ENCODE measurements at places on chromosomes 1 and 21. TPM values are rescaled to one million over a fixed set of nuclear protein-coding genes. Genes with fewer than 3 reads are reported as not detected.

- H3K4me1 ChIP-seq = peaks cover 88% of the 10 kb centered on the region
- H3K27me3 ChIP-seq = no peaks in the 10 kb centered on the region
These were observed 78.0 kb downstream of the SSBP3 start for GRCh38 chr1:54328066-54328636.

DNA sequence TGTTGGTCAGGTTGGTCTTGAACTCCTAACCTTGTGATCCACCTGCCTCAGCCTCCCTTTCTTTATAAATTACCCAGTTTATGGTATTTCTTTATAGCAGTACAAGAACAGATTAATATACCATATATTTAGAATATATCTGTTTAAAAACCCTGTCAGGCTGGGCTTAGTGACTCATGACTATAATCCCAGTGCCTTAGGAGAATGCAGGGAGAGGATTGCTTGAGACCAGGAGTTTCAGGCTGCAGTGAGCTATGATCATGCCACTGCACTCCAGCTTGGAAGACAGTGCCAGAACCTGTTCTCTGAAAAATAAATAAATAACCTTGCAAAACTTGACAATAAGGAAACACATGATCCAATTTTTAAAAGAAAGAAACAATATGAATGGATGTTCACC, 43.9 kb downstream of the ZNF684 start:
- H3K27ac ChIP-seq = no peak overlapping the region
- peaks cover 3% of the 10 kb centered on the region for H3K27me3 ChIP-seq
- no peak overlapping the region for H3K4me3 ChIP-seq
- no peaks in the 10 kb centered on the region for H3K36me3 ChIP-seq
- peaks cover 2% of the 10 kb centered on the region for H3K4me1 ChIP-seq

HSF2BP gene
- 5.1 TPM for total RNA-seq

GRCh38 chr1:6440198-6441126, 15.9 kb downstream of the ESPN start:
- H3K27me3 ChIP-seq = peaks cover 43% of the 10 kb centered on the region
- DNase-seq = no peak
- no peaks in the 10 kb centered on the region for H3K36me3 ChIP-seq

- H3K27ac ChIP-seq = peak overlapping the region; percentile 97
- peaks cover 93% of the 10 kb centered on the region for H3K4me1 ChIP-seq
These were observed 25.7 kb upstream of the C1orf105 start for GRCh38 chr1:172394811-172395210.

DNA sequence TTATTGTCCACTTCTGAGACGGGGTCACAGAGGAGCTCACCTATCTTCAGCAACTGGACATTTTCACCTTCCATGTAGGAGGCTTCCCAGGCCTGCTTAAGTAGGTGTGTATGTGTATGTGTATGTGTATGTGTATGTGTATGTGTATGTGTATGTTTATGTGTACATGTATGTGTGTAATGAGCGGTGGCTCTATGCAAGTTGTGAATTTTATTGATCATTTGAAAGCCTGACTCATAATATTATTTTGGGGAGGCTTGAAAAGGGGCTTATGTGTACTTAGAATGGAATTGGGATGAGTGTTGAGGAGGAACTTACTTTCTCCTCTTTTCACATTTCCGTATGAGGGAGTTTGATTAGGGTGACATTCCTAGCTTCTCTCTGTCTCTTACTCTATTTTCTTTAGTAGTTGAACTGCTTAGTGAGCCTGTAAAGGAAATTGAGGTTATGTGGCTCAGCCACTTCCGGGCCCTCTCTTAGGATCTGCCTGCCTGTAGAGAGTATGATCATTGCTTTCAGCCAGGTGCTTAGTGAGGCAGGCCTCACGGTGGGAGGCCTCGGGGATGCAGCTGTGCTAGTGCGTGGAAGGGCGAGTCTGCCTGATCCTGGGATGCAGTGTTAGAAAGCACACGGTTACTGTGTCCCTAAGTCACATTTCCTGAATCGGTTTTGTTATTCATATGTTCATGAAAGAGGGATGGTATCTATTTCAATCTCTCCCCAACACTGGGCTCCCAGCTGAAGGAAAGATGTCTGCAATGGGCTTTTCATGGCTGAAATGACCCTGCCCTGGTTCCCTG, 61.0 kb downstream of the IER5 start:
- H3K27me3 ChIP-seq = no peaks in the 10 kb centered on the region

- H3K27me3 ChIP-seq = peaks cover 92% of the 10 kb centered on the region
- H3K36me3 ChIP-seq = no peaks in the 10 kb centered on the region
- peak within 1 kb of the TSS; percentile 71 for H3K4me3 ChIP-seq
These were observed at the start of gene KCND3 for GRCh38 chr1:111989531-111990025. Gene KCND3, minus strand, starts transcription at chr1:111989668.

- no peaks in the 10 kb centered on the region for H3K27me3 ChIP-seq
- no peak for DNase-seq
- peaks cover 4% of the 10 kb centered on the region for H3K36me3 ChIP-seq
- H3K27ac ChIP-seq = no peak overlapping the region
These were observed 153.4 kb downstream of the NRIP1 start for GRCh38 chr21:14911351-14911750.

- no peak for DNase-seq
- no peaks in the 10 kb centered on the region for H3K36me3 ChIP-seq
- H3K27ac ChIP-seq = no peak overlapping the region
These were observed 42.4 kb upstream of the TENT5C start for GRCh38 chr1:117563492-117563875.

IL10 gene
- not detected for total RNA-seq

NFASC gene
- total RNA-seq = 0.72 TPM

- peak overlapping the region; percentile 32 for H3K27ac ChIP-seq
- H3K27me3 ChIP-seq = no peaks in the 10 kb centered on the region
- peaks cover 27% of the 10 kb centered on the region for H3K4me1 ChIP-seq
- no peak for DNase-seq
- no peaks in the 10 kb centered on the region for H3K36me3 ChIP-seq
These were observed 184.6 kb downstream of the LMO4 start for GRCh38 chr1:87513255-87513654.

DNA sequence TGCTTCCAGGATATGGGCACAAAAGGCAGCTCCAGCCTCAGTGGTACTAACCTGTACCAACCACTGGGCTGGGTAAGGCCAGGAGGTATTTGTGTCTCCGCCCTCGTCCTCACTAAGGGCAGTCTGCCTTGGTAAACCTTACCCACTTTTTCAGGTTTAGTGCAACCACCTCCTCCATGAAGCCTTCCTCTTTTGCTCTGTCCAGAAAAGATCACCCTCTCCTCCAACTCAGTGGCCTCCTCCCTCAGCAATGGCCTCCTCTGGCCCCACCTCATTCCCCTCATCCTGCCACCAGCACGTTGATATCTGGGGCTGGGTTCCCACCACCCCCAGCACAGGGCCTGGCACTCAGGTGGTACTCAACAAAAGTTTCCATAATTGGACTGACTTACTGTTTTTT, 161.5 kb downstream of the GRIK3 start:
- H3K27ac ChIP-seq = no peak overlapping the region
- DNase-seq = no peak
- no peaks in the 10 kb centered on the region for H3K36me3 ChIP-seq
- no peak overlapping the region for H3K4me3 ChIP-seq
- H3K4me1 ChIP-seq = no peaks in the 10 kb centered on the region
- H3K27me3 ChIP-seq = peaks cover 22% of the 10 kb centered on the region

GRCh38 chr21:26846036-26846931, 1.1 kb upstream of the ADAMTS1 start:
- H3K36me3 ChIP-seq = peaks cover 10% of the 10 kb centered on the region
- peaks cover 43% of the 10 kb centered on the region for H3K4me1 ChIP-seq
- peak overlapping the region; percentile 95 for H3K4me3 ChIP-seq
- peak overlapping the region; percentile 99 for H3K27ac ChIP-seq

DNA sequence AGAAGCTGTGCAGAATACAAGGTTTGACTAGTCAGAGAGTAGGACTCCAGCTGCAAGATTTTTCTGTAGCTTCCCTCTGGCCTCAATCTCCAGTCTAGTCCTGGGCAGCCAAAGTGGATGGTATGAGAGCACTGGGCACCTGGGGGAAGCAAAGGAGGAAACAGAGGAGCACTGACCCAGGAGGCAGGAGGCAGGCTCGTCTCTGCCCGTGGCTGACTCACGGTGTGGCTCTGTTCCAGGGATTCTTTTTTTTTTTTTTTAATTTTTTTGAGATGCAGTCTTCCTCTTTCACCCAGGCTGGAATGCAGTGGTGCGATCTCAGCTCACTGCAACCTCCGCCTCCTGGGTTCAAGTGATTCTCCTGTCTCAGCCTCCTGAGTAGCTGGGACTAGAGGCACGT, 4.1 kb upstream of the NPPB start:
- H3K27me3 ChIP-seq = peaks cover 45% of the 10 kb centered on the region
- peaks cover 4% of the 10 kb centered on the region for H3K4me1 ChIP-seq
- H3K4me3 ChIP-seq = no peak overlapping the region
- no peak for DNase-seq
- H3K36me3 ChIP-seq = no peaks in the 10 kb centered on the region

- H3K36me3 ChIP-seq = no peaks in the 10 kb centered on the region
- H3K27me3 ChIP-seq = no peaks in the 10 kb centered on the region
- no peak for DNase-seq
- H3K4me3 ChIP-seq = no peak within 1 kb of the TSS
- peaks cover 38% of the 10 kb centered on the region for H3K4me1 ChIP-seq
These were observed at the start of gene PLA2G2E for GRCh38 chr1:19923137-19923952. Gene PLA2G2E, minus strand, starts transcription at chr1:19923617. Its CDS starts 58 bp downstream, at chr1:19923559.
